ENCODE measurements at places on chromosomes 2 and 18.

- no peaks in the 10 kb centered on the region for H3K4me1 ChIP-seq
- H3K27me3 ChIP-seq, result no peaks in the 10 kb centered on the region
Measured at GRCh38 chr18:63818212-63818611, 43.0 kb downstream of the SERPINB7 start.

- H3K27me3 ChIP-seq, result no peaks in the 10 kb centered on the region
- DNase-seq, result no peak
- no peak overlapping the region for H3K27ac ChIP-seq
- no peak overlapping the region for H3K4me3 ChIP-seq
- no peaks in the 10 kb centered on the region for H3K36me3 ChIP-seq
- H3K4me1 ChIP-seq, result no peaks in the 10 kb centered on the region
Measured at GRCh38 chr2:16005816-16006536, 65.6 kb downstream of the MYCN start.

- no peak for DNase-seq
- H3K36me3 ChIP-seq, result no peaks in the 10 kb centered on the region
- H3K27ac ChIP-seq, result no peak overlapping the region
- H3K4me3 ChIP-seq, result no peak overlapping the region
Measured at GRCh38 chr2:223928113-223929006, 16.8 kb downstream of the WDFY1 start.

- H3K27me3 ChIP-seq, result no peaks in the 10 kb centered on the region
- H3K4me1 ChIP-seq, result no peaks in the 10 kb centered on the region
- H3K27ac ChIP-seq, result no peak overlapping the region
- DNase-seq, result no peak
- H3K4me3 ChIP-seq, result no peak overlapping the region
Measured at GRCh38 chr2:25521665-25522387, 151.6 kb downstream of the DTNB start.

- no peak overlapping the region for H3K27ac ChIP-seq
- no peak for DNase-seq
- no peaks in the 10 kb centered on the region for H3K27me3 ChIP-seq
- H3K4me3 ChIP-seq, result no peak overlapping the region
- H3K36me3 ChIP-seq, result no peaks in the 10 kb centered on the region
Measured at GRCh38 chr18:12238826-12239225, 15.3 kb upstream of the CIDEA start.
